ENCODE measurements at places on chromosomes 2 and 18.
A peak's percentile ranks its signal among the peaks of the same experiment; 100 is the strongest.

GRCh38 chr2:220717283-220717682 is 854.8 kb downstream of the EPHA4 start:
- ATAC-seq = no peak

GRCh38 chr2:150387586-150388288 is 99.7 kb downstream of the RND3 start:
- ATAC-seq = no peak

DNA sequence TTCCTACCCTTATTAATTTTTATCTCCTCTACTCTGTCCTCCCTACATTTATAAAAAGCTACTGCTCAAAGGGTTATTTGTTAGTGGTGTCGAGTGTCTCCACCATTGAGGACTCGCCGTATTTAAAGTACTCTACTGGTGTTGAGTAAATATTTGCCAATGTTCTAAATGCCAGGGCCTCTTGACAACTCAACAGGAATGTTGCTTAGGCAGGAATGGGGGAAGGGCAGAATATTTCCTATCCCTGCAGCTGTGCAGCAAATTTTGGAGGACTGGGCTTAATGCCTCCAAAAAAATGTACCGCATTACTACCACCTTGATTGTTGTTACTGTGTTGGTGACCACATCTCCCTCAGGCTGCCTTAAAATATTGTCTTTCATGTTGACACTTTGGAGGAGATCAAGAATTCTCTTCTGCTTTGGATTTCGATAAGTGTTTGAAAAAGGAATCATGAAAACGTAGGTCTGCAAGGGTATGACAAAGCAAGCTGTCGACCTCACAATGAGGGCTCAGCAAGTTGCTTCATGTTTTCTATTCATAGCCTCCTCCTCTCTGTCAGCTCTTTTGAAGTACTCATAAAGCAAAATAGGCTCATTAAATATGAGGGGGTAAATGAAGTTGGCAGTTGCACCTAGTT is 84.3 kb downstream of the EFEMP1 start:
- ATAC-seq = peak; percentile 24

DNA sequence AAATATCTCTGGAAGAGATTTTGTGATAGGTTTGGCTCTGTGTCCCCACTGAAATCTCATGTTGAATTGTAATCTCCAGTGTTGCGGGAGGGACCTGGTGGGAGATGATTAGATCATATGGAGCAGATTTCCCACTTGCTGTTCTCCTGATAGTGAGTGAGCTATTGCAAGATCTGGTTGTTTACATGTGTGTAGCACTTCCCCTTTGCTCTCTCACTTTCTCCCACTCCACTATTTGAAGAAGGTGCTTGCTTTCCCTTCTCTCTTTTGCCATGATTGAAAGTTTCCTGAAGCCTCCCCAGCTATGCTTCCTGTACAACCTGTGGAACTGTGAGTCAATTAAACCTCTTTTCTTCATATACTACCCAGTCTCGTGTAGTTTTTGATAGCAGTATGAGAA is 97.0 kb upstream of the FN1 start:
- ATAC-seq = no peak

- no peak for ATAC-seq
Measured at GRCh38 chr2:96876269-96877041, 6.6 kb upstream of the SEMA4C start.
